Breast epithelium (tissue), 4 donors: ENCODE measurements at places on chromosomes 12 and 14.

DNA sequence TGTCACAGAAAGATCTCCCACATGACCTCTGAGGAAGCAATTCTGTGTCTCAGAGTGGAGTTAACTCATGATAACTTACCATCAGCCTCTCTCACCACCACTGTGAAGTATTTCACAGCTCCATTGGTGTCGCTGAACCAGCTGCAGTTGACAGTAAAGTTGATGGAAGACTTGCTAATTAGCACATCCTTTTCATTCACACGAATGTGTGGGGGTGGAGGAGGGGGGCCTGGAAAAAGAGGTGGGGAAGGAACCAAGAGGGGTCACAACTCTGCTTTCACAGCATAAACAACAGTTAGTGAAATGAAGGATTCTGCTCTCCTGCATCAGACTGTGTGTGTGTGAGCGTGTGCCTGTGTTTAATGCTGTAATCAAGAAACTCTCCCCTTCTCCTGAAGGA lies 82.1 kb downstream of the PTPRB start:
- H3K4me1 ChIP-seq, result no peaks in the 10 kb centered on the region
- H3K27ac ChIP-seq, result no peak overlapping the region
- H3K27me3 ChIP-seq, result no peaks in the 10 kb centered on the region
- DNase-seq, result no peak
- H3K36me3 ChIP-seq, result no peaks in the 10 kb centered on the region

- H3K27ac ChIP-seq, result no peak overlapping the region
- peaks cover 6% of the 10 kb centered on the region for H3K4me1 ChIP-seq
- H3K27me3 ChIP-seq, result no peaks in the 10 kb centered on the region
- no peak overlapping the region for H3K4me3 ChIP-seq
- H3K36me3 ChIP-seq, result no peaks in the 10 kb centered on the region
- no peak for DNase-seq
Observed at GRCh38 chr12:108297895-108298760, 41.0 kb downstream of the CMKLR1 start.

DNA sequence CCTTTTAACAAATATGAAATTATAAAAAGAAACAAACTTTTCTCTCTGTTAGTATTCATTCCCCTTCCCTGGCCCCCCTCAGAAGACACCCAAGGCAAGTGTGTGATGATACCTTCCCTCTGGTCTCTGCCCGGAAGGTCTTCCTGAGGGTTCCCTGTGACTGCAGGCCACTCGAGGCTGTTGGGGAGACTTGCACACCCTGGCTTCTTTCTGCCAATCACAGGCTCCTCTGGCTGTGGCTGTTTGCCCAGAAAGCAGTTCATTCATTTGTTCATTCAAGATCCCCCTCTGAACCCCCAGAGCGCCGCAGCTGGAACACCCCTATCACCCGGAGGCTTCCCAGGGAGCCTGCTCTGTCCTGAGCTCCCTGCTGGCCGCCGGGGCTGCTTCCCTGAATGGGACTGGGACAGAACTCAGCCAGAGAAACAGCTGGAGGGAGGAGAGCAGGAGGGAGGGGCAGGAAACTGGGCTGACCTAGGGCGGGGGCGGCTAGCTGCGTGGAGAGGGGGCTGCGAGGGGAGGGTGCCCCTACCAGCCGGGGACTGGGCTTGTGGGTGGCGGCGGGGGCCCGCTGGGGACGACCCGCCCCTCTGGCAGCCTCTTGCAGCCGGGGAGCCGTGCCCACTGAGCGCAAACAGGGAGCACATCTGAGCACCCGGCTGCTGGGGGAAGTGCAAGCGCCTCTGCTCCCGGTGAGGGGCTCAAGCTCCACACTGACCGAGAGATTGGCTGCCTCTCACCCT lies at the start of gene CMKLR1:
Gene CMKLR1, minus strand, starts transcription at position 397 of the 743 bp plus-strand sequence. CDS start 45,720 bp downstream, outside the sequence.
- DNase-seq, result no peak
- H3K36me3 ChIP-seq, result no peaks in the 10 kb centered on the region
- H3K4me3 ChIP-seq, result peak within 1 kb of the TSS; percentile 55
- H3K27ac ChIP-seq, result peak within 1 kb of the TSS; percentile 74

DNA sequence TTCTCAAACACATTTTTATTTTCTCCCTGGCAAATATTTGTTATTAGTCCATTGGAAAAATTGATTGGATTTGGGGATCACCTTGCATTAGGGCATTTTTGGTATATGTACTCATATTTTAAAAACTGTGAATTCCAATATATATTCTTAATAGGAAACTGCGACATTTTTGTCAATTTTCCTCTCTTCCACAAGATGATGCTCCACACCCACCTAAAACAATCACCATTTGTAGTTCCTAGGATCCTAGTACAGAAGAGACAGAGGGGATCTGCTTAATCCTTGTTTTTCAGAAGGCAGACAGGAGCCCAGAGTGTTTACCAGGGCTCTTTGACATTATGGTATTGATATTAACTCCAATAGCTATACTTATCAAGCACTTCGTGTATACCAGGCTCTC lies 22.8 kb upstream of the OASL start:
- H3K4me1 ChIP-seq, result no peaks in the 10 kb centered on the region
- no peak overlapping the region for H3K27ac ChIP-seq
- no peaks in the 10 kb centered on the region for H3K27me3 ChIP-seq

DNA sequence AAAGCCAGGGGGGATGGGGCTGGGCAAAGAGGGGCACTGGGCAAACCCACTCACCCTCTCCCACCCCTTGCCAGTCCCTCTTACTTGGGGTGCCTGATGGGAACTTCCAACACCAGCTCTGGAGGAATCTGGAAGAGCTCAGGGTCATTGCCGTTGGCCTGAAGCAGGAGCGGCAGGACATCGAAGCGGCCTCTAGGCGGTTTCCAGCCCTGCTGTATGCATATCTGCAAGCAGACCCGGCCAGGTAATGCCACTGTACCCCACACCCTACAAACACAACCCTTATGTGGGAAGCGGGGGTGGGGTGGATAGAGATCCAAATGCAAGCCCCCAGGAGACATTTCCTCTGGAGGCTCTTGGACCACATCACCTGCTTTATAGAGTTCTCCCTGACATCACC lies 83.6 kb downstream of the NOS1 start:
- H3K27ac ChIP-seq, result no peak overlapping the region
- DNase-seq, result no peak
- no peaks in the 10 kb centered on the region for H3K4me1 ChIP-seq
- no peak overlapping the region for H3K4me3 ChIP-seq
